ENCODE measurements at places on chromosomes 4 and X.
A peak's percentile ranks its signal among the peaks of the same experiment; 100 is the strongest.

GRCh38 chr4:130545596-130545995, 1449.6 kb downstream of the C4orf33 start:
- no peak for DNase-seq

GRCh38 chrX:123909523-123909922, 49.7 kb downstream of the XIAP start:
- no peak for DNase-seq

GRCh38 chr4:2537011-2537830, 774 bp downstream of the FAM193A start:
- peak; percentile 64 for DNase-seq

- no peak for DNase-seq
Measured at GRCh38 chr4:27692158-27692557, 831.5 kb downstream of the STIM2 start.

DNA sequence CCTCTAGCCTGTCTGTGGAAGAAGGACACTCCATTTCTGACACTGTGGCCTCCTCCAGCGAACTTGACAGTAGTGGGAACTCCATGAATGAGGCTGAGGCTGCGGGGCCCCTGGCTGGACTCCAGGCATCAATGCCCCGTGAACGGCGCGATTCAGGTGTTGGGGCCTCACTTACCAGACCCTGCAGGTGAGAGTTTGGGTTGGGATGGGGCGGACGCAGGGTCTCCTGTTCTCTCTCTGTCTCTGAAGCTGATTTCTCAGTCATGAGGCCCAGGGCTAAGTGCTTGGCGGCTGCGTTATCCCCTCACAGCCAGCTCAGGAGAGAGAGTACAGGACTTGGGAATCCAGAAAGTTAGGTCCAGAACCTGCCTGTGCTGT, 71.0 kb downstream of the STARD8 start:
- no peak for DNase-seq

DNA sequence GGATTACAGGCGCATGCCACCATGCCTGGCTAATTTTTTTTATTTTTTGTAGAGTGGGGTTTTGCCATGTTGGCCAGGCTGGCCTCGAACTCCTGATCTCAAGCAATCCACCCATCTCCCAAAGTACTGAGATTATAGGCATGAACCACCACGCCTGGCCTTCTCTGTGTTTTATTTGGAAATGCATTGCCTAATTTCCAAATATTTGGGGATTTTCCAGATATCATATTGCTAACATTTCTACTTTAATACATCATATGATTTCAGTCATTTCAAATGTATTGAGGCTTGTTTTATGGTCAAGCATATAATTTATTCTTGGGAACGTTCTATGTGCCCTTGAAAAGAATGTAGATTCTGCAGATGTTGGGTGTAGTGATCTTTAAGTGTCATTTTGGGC, 38.8 kb downstream of the FGF2 start:
- no peak for DNase-seq

DNA sequence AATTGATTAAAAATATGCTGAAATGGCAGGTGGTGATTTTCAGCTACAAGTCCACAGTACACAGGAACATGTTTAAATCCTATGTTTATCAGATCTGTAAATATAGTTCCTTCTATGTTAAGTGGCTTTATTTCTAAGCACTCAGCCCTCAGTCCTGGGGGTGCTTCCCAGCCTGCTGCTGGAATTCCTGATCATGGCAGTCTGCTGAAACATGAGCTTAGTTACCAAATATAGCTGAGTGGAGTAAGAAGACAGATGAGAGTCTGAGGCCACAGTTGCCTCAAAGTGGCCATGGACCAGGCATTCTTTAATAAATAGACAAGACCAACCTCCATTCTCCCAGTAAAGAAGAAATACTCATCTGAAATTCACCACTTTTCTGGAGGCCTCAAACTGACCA, 17.1 kb upstream of the DDX60 start:
- DNase-seq = no peak

- DNase-seq = no peak
Measured at GRCh38 chr4:37770016-37770415, 56.5 kb upstream of the PGM2 start.

GRCh38 chrX:119273420-119274192, 37.5 kb downstream of the PGRMC1 start:
- DNase-seq = peak; percentile 56

- peak; percentile 35 for DNase-seq
Measured at GRCh38 chr4:1012034-1012739, 761 bp downstream of the FGFRL1 start.

- no peak for DNase-seq
Measured at GRCh38 chr4:4717692-4718091, 141.8 kb upstream of the MSX1 start.

DNA sequence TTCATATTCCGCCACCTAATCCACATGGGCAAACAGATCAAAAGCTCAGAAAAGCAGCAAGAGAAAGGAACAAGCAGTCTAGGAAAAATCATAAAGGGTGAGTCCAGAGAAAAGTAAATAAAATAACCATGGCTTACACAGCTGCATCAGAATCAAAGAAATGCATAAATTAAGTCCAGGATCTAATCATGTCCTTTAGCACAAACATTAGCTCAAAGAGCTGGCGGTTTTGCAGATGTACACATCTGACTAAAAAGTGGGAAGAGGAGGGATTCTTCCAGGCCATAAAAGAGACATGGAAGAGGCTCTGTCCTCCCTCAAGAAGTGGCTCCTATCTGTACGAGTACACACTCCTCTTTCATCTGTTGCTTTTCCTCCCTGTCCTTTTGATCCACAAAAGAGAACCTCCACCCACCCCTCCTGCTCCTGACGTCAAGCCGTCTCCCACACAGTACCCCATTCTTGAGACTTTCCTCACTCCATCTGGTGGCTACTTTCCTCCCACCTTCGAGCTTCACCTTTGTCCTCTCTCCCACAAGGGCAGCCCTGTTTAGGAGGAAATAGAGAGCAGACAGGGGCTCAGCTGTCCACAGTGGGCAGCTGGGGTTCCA, 92.5 kb downstream of the RASL11B start:
- DNase-seq = no peak

- no peak for DNase-seq
Measured at GRCh38 chr4:22202246-22202974, 253.8 kb upstream of the KCNIP4 start.

DNA sequence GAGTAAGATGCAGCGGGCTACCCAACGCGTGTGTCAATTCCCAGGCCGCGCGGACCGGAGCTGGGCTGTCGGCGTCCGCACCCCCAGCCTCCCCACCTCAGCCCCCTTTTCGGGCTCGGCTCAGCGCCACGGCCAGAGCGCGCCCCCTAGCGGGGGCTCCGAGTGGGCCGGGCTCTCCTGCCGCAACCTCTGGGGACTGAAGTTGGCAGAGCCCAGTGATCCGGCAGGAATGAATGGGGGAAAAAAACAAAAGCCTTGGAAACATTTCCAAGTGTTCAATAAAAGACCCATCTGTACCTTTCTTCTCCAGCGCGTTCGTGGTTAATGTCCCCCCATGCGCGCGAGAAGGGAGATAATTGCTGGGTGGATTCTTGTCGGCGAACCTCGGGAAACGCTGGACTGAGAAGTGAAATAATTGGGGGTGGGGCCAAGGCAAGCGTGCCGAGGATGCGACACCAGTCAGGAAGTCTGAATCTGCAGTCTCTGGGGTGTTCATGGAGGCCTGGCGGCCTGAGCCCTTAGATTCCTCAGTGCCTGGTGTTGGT, 5.2 kb upstream of the ARX start:
- no peak for DNase-seq

GRCh38 chr4:148425327-148426110, 16.7 kb downstream of the NR3C2 start:
- no peak for DNase-seq
